ENCODE measurements at places on chromosomes 1 and 21.

- DNase-seq: no peak
- peaks cover 3% of the 10 kb centered on the region for H3K27me3 ChIP-seq
- H3K4me3 ChIP-seq: no peak overlapping the region
- no peak overlapping the region for H3K27ac ChIP-seq
- H3K36me3 ChIP-seq: no peaks in the 10 kb centered on the region
- no peaks in the 10 kb centered on the region for H3K4me1 ChIP-seq
Measured at GRCh38 chr1:236753516-236753915, 41.6 kb upstream of the MTR start.

DNA sequence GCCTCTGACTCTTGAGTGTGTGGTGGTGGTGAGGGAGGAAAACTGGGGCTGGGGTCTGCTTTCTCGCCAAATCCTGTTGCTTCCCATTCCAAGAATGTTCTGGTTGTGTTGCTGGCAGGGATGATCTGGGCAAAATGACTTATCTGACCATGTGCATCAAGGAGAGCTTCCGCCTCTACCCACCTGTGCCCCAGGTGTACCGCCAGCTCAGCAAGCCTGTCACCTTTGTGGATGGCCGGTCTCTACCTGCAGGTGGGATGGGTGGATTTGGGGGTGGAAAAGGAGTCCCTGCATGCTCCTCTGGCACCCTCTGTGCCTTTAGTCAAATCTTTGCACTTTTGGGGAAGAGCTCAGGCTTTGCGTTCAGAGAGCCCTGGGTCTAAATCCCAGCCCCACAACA lies 18.1 kb downstream of the CYP4B1 start:
- H3K36me3 ChIP-seq: no peaks in the 10 kb centered on the region
- H3K4me3 ChIP-seq: no peak overlapping the region
- no peaks in the 10 kb centered on the region for H3K27me3 ChIP-seq
- H3K4me1 ChIP-seq: no peaks in the 10 kb centered on the region
- H3K27ac ChIP-seq: no peak overlapping the region

GRCh38 chr1:2602311-2602835 lies 15.8 kb downstream of the PRXL2B start:
- no peak for DNase-seq
- H3K27me3 ChIP-seq: peaks cover 25% of the 10 kb centered on the region
- no peak overlapping the region for H3K4me3 ChIP-seq
- H3K27ac ChIP-seq: no peak overlapping the region

DNA sequence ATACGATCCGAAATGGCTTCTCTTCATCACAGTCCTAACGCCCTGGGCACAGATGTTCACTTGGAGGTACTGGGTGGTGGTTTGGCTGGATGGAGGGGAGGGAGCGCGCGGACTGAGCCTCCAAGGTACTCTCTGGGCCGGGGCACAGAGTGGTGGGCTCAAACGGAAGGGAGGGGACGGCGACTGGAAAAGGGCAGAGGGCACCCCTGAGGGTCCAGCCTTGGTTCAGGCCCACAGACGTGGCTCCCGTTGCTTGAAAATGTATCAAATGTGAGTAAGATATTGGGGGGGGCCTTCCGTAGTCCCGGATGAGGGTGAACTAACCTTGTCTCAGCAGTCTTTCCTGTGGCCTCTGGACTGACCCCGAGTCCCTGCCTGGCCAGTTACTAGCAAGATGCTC lies 463 bp downstream of the IL12RB2 start:
- peaks cover 6% of the 10 kb centered on the region for H3K4me1 ChIP-seq
- peaks cover 28% of the 10 kb centered on the region for H3K27me3 ChIP-seq
- H3K36me3 ChIP-seq: peaks cover 1% of the 10 kb centered on the region
- H3K27ac ChIP-seq: no peak overlapping the region
- DNase-seq: no peak

- DNase-seq: no peak
- no peak overlapping the region for H3K4me3 ChIP-seq
- H3K4me1 ChIP-seq: peaks cover 14% of the 10 kb centered on the region
- H3K27me3 ChIP-seq: no peaks in the 10 kb centered on the region
- no peaks in the 10 kb centered on the region for H3K36me3 ChIP-seq
- no peak overlapping the region for H3K27ac ChIP-seq
Measured at GRCh38 chr1:220817907-220818306, 31.2 kb downstream of the MTARC1 start.

DNA sequence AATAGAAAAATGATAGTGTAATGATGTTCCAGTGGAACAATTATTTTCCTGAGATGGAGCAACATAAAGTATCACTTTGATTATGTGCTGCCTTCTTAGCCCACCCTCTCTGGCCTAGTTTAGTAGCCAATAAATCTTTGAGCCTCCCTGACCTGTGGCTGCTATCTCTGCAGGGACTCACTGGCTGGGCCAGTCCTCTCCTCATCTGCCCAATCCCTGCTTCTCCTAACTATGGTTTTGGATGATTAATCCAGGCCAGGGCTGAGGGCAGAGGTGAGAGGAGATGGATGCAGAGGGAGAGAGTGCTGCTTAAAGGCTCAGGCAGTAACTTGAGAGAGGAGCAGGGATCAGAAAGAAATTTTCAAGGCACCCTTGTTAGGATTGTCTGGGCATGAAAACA lies 89.0 kb upstream of the CD34 start:
- no peak for DNase-seq
- H3K4me1 ChIP-seq: peaks cover 12% of the 10 kb centered on the region
- H3K36me3 ChIP-seq: peaks cover 1% of the 10 kb centered on the region
- H3K4me3 ChIP-seq: no peak overlapping the region

DNA sequence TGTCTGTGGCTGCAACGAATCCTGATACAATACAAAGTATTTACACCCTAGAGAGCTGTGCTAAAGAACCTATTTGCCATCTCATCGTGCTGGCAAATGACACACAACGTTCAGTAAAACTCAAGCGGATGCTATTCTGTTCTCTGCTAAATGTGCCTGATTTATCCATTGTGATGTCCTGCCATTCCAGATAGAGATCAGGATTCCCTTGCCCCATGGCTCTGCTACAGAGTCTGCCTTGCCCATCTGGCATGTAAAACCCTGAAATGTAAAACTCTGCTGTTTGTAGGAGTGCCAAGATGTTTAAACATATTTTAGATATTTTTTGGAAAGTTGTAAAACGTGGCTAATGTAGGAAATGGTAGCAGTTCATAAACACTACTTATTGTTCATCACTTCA lies 20.0 kb upstream of the IGSF5 start:
- no peak overlapping the region for H3K27ac ChIP-seq
- no peak for DNase-seq
- H3K4me1 ChIP-seq: no peaks in the 10 kb centered on the region
- H3K4me3 ChIP-seq: no peak overlapping the region
- no peaks in the 10 kb centered on the region for H3K36me3 ChIP-seq

- H3K27ac ChIP-seq: no peak overlapping the region
- H3K27me3 ChIP-seq: peaks cover 5% of the 10 kb centered on the region
- no peak overlapping the region for H3K4me3 ChIP-seq
- no peaks in the 10 kb centered on the region for H3K4me1 ChIP-seq
Measured at GRCh38 chr1:187956975-187957374, 1128.2 kb downstream of the PLA2G4A start.

- no peaks in the 10 kb centered on the region for H3K36me3 ChIP-seq
- DNase-seq: no peak
- H3K27me3 ChIP-seq: no peaks in the 10 kb centered on the region
- peak overlapping the region; percentile 85 for H3K27ac ChIP-seq
- H3K4me1 ChIP-seq: peaks cover 33% of the 10 kb centered on the region
Measured at GRCh38 chr21:33642896-33643657, 776 bp downstream of the ITSN1 start.

DNA sequence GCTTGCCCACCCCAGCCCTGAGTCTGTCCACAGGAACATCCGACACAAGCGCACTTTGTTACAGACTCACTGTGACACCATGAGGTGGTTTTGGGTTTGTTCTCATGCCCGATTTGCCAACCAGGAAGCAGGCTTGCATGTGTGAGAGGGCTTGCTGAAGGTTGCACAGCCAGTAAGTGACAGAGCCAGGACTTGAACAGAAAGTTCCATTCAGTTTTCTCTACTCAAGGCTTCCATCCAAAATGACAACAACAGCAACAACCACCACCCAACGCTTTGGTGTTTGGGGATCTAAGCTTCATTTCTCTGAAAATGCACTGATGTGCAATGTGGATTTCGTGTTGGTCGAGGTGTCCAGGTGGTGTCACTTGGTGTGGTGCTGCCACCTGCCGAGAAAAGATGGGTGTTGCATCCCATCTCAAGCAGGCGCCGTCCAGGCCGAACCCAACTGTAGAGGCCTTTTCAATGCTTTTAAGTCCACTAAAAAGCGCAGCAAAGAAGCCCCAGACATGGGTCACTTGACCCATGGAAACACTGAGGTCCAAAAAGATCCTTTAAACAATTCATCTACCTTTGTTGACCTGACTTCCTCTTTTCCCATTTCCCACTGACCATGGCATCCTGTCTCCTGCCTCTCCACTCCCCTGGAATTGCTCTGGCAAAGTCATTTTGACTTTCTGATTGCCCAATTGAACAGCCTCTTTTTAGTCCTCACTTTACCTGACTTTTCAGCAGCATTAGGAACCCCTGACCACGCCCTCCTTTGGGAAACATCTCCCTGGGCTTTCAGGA lies 12.2 kb downstream of the CITED4 start:
- H3K4me3 ChIP-seq: no peak overlapping the region
- H3K36me3 ChIP-seq: no peaks in the 10 kb centered on the region

GRCh38 chr1:10253755-10254154 lies 43.4 kb downstream of the KIF1B start:
- peak overlapping the region; percentile 95 for H3K27ac ChIP-seq
- DNase-seq: no peak
- peaks cover 1% of the 10 kb centered on the region for H3K36me3 ChIP-seq
- no peak overlapping the region for H3K4me3 ChIP-seq

DNA sequence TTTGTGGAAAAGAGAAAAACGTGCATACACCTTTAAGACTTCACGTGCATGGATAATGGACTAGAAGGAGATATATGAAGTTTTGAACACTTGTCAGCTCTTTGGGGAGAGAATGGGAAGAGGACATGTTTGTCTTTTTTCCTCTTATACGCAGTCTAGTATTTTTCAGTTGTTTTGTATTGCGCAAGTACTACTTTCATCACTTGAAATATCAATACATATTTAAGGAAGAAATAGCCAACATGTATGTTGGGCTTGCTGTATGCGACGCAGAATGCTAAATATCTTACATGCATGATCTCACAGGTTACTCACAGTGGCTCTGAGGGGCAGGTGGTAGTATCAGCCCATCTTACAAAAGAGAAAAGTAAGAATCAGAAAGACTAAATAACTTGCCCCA lies 176.5 kb upstream of the RUNX1 start:
- no peaks in the 10 kb centered on the region for H3K27me3 ChIP-seq
- no peak overlapping the region for H3K4me3 ChIP-seq
- peaks cover 41% of the 10 kb centered on the region for H3K4me1 ChIP-seq
- H3K36me3 ChIP-seq: no peaks in the 10 kb centered on the region
- peak overlapping the region; percentile 58 for H3K27ac ChIP-seq

DNA sequence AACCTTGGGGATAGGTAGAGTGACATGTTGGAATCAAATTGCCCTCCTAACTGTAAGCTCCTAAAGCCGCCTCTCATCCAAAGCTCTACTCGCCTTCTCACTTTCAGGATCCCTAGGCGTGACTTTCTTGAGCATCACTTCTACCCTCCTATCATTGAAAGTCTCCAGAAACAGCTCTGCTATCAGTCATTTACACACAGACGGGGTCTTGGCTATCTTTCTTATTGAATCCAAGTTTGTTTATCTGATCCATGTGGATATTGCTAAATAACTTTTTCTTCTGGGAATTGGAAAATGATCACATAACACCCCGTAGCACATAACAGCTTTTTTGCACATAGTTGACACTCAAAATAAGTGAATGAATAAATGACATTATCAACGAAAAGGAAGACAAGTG lies 216.4 kb upstream of the KIAA0040 start:
- no peak overlapping the region for H3K27ac ChIP-seq
- DNase-seq: no peak
- H3K4me3 ChIP-seq: no peak overlapping the region
- no peaks in the 10 kb centered on the region for H3K4me1 ChIP-seq

GRCh38 chr1:226590614-226591013 lies 42.0 kb downstream of the STUM start:
- H3K27me3 ChIP-seq: peaks cover 25% of the 10 kb centered on the region
- H3K27ac ChIP-seq: no peak overlapping the region
- H3K4me3 ChIP-seq: no peak overlapping the region
- H3K36me3 ChIP-seq: peaks cover 5% of the 10 kb centered on the region
- H3K4me1 ChIP-seq: no peaks in the 10 kb centered on the region
- DNase-seq: peak; percentile 51

DNA sequence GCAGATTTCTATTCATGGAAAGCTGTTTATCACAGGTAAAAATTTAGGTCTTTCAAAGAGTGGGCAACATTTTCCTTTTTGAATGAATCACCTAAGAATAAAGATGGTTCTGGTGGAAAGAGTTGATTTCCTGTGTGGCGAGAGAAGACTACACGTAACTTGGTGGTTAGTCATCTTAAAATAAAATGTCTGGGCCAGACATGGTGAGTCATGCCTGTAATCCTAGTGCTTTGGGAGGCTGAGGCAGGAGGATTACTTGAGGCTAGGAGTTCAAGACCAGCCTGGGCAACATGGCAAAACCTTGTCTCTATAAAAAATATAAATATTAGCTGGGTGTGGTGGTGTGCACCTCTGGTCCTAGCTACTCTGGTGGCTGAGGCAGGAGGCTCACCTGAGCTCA lies 65.7 kb downstream of the DISP1 start:
- peaks cover 3% of the 10 kb centered on the region for H3K36me3 ChIP-seq
- DNase-seq: no peak
- H3K4me3 ChIP-seq: no peak overlapping the region
- no peaks in the 10 kb centered on the region for H3K27me3 ChIP-seq

DNA sequence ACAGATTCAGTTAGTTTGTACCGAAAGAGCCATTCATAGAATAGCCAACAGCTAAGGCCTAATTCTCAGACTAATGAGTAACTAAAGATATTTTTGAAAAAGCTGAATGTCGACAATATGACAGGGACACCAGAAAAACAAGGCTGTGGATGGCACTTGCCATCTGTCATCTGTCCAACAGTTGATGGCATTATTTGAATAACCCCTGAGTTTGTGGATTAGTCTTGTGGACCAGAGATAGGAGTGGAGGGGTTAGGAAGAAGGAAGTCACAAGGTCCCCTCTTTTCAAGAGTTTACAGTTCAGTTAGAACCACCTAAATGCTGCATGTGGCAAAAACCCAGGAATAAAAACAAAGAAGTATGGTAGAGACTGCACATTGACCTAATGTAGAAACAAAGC lies 356.5 kb upstream of the DUSP10 start:
- no peak for DNase-seq
- no peak overlapping the region for H3K27ac ChIP-seq
- no peaks in the 10 kb centered on the region for H3K4me1 ChIP-seq
- peaks cover 10% of the 10 kb centered on the region for H3K27me3 ChIP-seq
- no peaks in the 10 kb centered on the region for H3K36me3 ChIP-seq
